ENCODE measurements at places on chromosomes 12 and 14. TPM values are rescaled to one million over a fixed set of nuclear protein-coding genes. Genes with fewer than 3 reads are reported as not detected.

GRCh38 chr12:121579981-121580868, 598 bp downstream of the KDM2B start:
- peak; percentile 44 for ATAC-seq

Gene FAR2
- total RNA-seq, result 13.9 TPM

Gene POTEG
- total RNA-seq, result not detected

Gene KRT77
- total RNA-seq, result not detected

DNA sequence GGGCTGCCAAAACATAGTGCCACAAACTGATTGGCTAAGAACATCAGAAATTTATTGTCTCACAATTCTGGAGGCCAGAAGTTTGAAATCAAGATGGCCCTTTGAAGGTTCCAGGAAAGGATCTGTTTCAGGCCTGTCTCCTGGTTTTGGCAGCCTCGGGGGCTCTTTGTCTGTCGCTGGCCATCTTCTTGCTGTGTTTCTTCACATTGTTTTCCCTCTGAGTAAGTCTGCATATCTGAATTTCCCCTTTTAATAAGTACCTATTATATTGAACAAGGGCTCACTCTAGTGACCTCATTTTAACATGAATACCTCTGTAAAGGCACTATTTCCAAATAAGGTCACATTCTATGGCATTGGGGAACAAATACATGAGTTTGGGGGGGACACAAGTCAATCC, 467.1 kb upstream of the MGAT4C start:
- no peak for ATAC-seq

All from gastroesophageal sphincter (tissue), 4 donors.